Stimulated activated CD8-positive, alpha-beta memory T cell treated with anti-CD3 and anti-CD28 coated beads, Interleukin-2, amount 100 ng/mL, for 1 hour (primary cell): ENCODE measurements at places on chromosomes 4 and X.

DNA sequence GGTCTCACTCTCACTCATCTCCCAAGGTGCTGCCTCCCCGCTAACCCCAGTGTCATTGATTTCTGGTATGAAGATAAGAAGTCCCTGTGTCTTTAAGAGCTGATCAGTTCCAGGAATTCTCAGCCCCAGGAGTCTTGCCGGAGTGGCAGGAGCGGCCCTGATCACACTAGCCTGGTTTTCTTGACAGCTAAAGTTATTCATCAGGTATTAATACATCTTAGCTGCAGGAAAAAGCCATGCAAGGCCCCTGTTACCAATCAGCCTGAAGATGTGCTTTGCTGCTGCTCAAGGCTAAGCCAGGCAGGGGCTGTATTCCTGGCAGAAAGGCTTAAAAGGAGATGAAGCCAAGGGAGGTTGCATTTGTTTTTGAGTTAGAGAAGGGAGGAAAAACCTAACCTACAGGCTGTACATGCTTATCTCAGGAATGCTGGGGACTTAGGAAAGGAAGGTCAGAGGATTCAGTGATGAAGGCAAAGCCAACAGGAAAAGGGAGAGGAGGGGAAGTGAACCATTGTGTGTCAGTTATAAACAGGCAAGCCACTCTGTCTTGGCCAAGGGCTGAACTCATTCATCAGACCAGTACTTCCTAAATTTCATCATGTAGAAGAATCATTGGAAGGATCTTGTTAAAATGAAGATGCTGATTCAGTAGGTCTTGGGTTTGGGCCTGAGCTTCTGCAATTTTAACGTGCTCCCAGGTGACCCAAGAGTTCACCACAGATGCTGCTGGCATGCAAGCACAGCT is 8.6 kb downstream of the SRPX start:
- DNase-seq: no peak

DNA sequence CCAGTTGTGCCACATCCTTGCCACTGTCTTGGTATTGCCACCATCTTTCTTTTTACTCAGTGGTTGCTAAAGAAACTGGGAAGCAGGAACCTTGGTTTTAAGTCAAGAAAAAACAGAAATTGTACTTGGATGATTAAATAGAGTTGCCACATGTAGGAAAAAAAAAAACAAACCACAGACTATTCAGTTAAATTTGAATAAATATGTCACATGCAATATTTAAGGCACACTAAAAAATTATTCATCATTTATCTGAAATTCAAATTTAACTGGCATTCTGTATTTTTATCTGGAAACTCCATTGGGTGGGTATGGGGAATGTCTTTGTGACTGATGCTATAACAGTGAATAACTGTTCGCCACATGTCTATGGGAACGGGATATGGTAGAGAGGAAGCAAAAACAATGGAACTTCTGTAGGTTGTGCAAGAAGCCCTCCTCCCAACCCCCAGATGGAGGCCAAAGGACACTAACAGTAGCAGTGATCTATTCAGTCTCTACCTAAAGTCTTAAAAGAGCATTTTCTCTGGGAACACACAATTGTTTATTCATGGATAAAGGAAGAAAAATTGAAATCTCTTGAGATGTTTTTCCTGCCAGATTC is 57.0 kb upstream of the PLAC8 start:
- DNase-seq: no peak

DNA sequence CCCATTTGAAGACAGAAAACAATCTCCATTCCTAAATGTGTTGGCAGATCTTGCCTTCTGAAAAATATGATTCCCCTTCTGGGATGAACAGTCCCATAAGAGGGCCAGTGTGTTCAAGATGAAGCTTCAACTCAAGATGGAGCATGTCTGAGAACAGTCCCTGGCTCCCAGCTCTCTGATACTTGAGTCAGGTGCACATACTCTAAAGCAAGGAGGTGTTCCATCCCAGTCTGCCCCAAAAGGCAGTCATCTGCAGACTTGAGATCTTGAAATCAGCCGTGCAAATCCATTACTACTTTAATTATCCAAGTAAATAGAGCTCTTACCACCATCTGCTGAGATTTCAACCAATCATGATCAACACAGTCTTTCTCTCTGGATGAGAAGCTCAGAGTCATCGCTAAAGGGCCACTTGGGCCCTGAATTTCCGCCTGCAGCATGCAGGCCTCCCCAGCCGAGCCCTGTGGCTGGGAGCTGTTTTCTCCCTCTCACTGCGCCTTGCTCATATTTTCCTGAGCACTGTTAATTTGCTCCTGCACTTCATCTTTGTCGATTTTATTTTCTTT is 22.2 kb downstream of the CCDC149 start:
- DNase-seq: no peak

DNA sequence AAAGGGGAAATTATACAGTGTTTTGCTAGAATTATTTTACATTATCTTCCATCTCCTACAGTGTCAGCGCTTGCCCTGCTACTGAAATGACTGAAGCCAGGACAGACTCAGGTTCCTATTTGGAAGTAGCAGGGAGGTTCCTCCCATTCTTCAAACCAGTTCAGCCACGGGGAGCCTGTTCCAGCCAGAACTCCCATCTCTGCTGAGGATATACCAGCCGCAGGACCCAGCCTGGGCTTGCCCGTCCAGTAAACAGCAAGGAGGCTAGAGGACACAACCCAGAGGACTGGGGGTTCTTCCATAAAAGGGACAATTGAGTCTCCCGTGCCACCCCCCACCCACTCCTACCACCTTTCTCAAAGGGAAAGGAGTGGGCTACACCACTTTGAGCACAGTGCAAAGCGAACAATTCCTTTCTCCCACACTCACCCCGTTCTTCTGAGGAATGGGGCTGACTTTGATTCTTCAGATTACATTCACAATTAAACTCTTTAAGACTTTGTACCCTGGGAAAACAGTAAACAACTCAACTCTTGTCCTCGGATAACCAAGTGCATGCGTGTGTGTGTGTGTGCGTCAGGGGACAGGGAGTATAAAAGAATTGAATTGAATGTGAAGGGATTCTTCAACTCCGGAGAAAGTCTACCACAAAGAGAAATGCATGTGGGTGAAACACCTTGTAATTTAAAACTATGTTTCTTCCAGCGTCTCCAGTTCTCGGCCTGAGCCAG is 31.0 kb upstream of the PPARGC1A start:
- no peak for DNase-seq

DNA sequence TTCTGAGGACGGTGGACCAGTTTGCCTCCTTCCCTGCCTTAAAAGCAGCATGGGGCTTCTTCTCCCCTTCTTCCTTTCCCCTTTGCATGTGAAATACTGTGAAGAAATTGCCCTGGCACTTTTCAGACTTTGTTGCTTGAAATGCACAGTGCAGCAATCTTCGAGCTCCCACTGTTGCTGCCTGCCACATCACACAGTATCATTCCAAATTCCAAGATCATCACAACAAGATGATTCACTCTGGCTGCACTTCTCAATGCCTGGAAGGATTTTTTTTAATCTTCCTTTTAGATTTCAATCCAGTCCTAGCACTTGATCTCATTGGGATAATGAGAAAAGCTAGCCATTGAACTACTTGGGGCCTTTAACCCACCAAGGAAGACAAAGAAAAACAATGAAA is 255.3 kb downstream of the RAPGEF2 start:
- no peak for DNase-seq

- no peak for DNase-seq
Observed at GRCh38 chrX:84363051-84363450, 139.2 kb downstream of the HDX start.

- no peak for DNase-seq
Observed at GRCh38 chrX:47628982-47629381, 748 bp downstream of the CFP start.

GRCh38 chrX:18674788-18675735 is 3.2 kb upstream of the RS1 start:
- peak; percentile 57 for DNase-seq

DNA sequence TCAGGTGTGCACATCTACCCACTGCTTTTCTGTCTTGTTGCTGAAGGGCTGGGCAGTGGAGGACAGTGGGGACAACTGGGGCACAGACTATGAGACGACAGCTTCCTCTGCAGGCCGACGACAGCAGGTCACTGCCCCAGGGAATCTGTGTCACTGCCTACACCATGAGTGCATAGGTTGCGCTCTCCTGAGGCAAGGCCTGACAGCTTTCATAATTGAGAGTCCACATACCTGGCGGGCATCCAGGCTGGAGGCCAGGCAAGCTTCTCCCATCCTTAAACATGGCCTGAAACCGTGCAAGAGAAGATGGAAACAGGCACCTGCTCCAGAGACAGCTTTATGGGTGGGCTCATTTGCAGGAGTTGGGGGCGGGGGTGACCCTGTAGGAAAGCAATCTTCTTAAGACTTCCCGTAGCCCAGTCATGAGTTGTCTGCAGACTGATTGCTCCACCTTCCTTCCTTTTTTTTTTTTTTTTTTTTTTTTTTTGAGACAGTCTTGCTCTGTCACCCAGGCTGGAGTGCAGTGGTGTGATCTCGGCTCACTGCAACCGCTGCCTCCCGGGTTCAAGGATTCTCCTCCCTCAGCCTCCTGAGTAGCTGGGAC is 2.9 kb downstream of the ANOS1 start:
- no peak for DNase-seq

DNA sequence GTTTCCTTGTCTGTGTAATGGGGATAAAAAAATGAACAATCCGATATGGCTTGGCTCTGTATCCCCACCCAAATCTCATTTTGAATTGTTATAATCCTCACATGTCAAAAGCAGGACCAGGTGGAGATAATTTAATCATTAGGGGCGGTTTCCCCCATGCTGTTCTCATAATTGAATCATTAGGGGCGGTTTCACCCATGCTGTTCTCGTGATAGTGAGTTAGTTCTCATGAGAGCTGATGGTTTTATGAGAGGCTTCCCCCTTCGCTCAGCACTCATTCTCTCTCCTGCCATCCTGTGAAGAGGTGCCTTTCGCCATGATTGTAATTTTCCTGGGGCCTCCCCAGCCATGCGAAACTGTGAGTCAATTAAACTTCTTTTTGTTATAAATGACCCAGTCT is 633.5 kb downstream of the RAPGEF2 start:
- no peak for DNase-seq

DNA sequence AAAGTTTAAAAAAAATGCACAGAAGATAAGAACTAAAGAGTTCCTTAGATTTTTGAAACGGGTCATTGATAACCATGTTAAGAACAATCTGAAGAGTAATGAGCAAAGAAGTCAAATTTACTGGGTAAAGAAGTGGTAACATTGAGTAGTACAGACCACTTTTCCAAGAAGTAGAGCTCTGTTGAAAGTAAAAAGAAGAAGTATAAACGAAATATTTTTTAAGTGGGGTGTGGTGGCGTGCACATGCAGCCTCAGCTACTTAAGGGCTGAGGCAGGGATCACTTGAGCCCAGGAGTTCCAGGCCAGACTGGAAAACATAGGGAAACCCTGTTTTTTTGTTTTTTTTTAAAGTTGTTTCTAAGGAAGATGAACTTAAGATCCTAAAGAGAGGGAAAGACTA is 68.5 kb downstream of the UBA6 start:
- DNase-seq: no peak

DNA sequence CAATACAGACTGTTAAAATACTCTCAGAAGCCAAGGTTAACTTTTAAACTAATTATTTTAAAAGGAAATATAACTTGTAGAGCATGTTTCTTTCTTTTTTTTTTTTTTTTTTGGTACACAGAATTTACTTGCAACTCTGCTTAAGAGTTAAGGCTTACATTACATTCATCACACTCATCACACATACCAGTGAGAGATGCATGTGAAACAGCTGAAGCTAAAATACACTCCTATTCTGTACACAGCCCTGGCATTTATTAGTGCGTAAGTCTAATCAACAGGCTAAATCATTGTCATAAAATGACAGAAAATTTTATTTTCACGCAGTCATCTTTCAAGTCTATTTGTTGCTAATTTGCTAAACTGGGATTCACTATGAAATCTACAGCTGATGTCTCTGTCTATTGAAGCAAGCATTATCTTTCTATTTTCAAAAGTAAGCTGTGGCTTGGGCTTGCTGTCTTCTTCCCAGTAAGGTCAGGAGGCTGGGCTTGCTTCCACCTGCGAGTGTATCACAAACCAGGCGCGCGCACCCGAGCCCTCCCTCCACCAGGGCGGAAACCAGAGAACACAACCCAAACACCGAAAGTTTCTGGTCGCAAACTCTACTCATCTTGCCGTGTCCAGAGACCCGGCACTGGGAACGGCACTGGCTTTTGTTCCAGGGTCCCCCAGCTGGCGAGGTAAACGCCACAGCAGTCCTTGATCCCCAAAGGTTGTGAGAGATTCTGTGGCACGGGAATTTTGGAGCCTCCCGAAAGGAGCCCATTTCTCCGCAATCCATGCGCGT is 3.9 kb downstream of the MAML3 start:
- DNase-seq: peak; percentile 43

- DNase-seq: no peak
Observed at GRCh38 chr4:56080384-56080783, 131.6 kb downstream of the CEP135 start.

GRCh38 chrX:151153667-151154066 is 22.7 kb upstream of the GPR50 start:
- DNase-seq: no peak
